ENCODE measurements at places on chromosomes 16 and 17.

GRCh38 chr16:70662991-70663523 lies 16.7 kb downstream of the IL34 start:
- DNase-seq = no peak

DNA sequence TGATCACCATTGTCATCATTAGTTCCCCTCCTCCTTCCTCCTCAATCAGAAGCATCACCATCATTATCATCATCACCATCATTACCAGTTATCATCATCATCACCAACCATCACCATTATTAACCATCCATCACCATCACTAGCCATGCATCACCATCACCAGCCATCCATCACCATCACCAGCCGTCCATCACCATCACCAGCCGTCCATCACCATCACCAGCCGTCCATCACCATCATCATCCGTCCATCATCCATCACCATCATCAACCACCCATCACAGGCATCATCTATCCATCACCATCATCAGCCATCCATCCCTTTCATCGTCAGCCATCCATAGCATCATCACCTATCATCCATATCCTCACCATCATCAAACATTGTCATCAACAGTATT lies 382.0 kb downstream of the CPPED1 start:
- DNase-seq = no peak

DNA sequence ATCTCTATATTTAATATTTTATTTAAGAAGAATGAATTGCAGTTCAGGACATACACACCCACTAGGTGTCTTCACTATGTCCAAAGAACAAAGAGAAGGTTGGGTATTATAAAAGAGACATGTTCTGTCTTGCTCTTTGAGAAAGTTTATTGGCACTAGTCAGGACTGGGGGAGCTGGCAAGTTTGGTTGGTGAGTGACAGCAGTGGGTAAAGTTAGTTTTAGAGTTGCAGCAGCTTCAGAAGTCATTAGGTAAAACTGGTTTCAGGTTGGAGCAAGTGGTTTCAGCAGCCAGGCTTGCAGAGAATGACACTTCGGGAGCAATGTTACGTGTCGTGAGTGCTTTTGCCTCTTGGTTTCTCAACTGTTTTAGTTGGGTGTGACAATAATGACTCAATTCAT lies 142.2 kb upstream of the HS3ST3A1 start:
- no peak for DNase-seq

GRCh38 chr17:13171790-13172189 lies 154.0 kb upstream of the ELAC2 start:
- DNase-seq = no peak

- no peak for DNase-seq
These were observed 525 bp downstream of the CD2BP2 start for GRCh38 chr16:30354423-30355143.

- no peak for DNase-seq
These were observed 161.5 kb downstream of the FOXL1 start for GRCh38 chr16:86739808-86740207.

DNA sequence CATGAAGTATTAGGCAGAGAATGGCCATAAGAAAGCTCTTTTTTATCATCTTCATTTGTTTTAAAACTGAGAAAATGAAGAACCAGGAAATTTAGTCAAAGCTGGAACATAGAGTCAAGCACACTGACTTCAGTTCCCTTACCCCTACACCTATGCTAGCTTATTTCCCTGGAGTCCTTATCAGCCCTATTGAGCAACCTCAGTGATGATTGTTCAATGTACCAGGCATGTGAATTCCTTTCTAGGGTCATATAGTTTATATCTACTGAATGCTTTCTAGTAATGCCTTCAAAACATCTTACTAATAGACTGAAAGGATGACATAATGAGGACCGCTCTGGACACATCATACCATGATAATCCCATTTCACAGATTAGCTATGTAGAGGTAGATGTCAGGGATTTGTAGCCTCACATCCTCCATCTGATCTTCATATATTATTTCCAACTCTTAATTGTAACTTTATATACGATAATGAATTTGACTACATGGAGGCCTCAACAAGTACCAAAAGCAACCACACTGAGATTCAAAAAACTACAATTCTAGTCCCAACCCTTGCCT lies 460.4 kb upstream of the DYNLRB2 start:
- DNase-seq = no peak

GRCh38 chr16:49859125-49859811 lies 3.4 kb upstream of the ZNF423 start:
- no peak for DNase-seq

DNA sequence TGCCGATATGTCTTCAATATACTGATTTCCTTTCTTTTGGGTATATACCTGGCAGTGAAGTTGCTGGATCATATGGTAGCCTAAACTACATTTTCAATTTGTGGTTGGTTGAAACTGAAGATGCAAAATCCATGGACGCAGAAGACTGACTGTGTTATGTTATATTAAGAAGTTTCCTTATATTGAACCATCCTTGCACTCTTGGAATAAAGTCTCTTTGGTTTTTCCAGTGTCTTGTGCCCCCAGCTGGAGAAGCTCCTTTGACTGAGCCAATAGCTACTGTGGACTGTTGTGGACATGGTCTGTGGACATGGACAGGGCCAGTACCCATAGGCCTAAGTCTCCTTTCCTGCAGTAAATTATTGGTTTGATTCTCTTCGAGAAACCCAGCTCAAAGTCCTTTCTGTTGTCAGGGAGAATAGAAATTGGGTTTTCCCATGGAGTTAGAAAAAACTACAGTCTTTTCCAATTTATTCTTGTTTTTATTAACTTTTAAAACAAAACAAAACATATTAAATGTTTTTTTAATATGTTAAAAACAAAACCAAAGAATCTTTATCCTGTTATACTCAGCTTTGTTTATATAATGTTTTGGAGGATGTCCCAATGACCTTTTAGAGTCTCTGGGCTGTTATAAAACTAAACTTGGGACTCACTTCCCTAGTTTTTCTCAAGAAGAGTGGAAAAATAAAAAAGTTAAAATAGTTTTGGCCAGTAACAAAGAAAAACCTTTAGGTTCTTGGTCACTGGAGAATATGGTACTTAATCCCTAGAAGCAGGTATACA lies 15.2 kb upstream of the IL34 start:
- DNase-seq = no peak

DNA sequence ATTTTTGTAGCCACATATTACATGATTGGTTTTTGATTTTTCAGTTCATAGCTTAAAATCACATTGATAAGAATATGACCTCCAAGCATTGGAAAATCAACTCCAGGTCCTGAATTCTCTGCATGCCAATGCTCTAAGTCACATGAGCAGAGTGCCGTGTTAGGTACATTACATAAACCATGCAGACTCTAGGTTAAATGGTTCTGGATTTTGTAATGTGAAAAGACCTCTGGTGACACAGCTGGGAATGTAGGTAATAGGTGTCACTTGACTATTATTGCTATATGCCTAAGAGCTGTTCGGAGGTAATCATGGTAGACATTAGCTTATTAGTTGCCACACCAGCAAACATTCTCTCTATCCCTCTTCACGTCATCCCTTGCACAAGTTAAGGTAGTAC lies 231.1 kb upstream of the SALL1 start:
- no peak for DNase-seq

DNA sequence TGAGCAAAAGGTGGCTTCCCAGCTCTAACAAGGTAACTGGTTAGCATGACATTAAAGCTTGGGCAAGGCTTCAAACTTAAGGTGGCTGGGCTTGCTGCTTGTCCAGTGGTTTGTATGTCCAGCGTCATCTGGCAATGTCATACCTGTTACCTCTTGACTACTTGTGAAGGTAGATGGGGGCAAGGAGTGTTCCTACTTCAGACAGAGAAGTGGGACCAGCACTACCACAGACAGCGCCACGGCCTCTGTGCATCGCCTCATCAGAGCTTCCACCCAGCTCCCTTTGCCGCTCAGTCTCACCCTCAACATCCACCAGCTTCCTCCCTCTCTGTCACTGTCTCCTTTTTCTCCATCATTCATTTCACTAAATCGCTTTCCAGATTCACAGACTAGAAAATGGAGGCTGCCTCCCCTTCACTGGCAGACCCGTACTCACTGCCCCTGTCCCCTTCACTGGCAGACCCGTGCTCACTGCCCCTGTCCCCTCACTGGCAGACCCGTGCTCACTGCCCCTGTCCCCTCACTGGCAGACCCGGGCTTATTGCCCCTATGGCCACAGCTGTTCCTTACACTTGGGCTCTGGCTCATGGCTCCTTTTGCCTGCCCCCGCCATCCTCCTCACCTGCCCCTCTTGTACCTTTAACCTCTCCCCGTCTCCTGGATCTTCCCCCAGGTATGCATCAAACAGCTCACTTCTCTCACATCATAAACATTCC lies 14.8 kb downstream of the CYB5D2 start:
- no peak for DNase-seq

GRCh38 chr17:1995907-1996799 lies 29.0 kb downstream of the RTN4RL1 start:
- DNase-seq = no peak

GRCh38 chr17:73541561-73541981 lies 102.7 kb downstream of the SDK2 start:
- DNase-seq = no peak

GRCh38 chr17:82239401-82239925 lies 10.6 kb downstream of the SLC16A3 start:
- no peak for DNase-seq

DNA sequence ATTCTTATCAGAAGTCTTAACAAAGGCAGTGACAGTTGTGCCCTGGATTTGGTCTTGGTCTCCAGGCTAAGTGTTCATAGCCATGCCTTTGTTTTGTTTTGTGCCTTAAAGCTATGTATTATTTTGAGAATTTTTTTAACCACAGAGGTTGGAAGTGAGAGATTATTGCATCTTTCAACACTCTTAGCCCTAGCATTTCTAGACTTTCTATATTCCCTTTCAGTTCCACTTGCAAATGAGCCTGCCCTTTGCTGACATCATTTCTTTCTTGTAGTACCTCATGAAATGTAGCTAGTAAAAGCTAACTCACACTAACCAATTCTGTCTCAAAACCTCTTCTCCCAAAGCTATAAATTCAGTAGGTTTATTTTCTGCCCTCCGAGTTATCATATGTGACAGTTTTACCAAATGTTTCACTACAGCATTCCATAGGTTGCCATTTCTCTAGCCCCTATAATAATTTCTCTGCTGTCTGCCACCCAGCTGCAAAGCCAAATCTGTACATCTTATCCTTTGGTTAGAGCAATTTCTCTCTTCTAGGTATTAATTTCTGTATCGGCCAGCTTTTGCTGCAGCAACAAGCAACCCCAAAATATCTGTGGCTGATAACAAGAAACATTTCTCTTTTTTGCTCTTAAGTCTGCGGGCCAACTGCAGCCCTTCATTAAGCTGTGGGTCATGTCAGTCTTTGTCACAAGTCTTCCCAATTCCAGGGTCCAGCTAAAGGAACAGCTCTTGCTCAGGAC lies 14.2 kb upstream of the CCL1 start:
- no peak for DNase-seq

GRCh38 chr17:70609566-70609965 lies 440.2 kb downstream of the KCNJ2 start:
- no peak for DNase-seq

DNA sequence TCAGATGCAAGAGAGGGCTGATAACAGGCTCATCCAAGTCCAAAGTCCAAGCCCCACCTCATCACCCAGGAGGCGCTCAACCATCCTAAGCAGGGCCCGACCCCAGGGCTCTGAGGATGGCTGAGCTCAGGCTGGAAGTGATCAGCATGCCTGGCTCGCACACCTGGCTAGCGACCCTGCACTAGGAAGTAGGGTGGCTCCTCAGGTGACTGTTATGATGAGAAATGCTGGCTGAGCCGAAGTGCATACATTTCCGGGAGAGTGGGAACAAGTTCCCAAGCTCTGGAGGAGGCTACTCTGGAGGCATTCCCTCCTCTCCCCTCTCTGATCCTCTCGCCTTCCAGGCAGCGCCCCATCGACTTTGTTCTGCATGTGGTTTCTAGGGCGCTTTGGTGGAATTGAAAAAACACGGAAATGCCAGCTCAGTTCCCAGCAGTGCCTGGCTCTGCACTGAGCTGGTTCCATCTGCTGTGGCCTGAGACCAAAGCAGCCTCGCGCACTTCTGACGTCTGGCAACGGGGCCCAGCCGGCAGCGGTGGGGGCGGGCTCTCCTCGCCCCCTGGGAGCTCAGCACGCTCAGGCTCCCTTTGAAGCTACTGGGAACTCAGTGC lies 130.3 kb downstream of the IRF8 start:
- DNase-seq = no peak

DNA sequence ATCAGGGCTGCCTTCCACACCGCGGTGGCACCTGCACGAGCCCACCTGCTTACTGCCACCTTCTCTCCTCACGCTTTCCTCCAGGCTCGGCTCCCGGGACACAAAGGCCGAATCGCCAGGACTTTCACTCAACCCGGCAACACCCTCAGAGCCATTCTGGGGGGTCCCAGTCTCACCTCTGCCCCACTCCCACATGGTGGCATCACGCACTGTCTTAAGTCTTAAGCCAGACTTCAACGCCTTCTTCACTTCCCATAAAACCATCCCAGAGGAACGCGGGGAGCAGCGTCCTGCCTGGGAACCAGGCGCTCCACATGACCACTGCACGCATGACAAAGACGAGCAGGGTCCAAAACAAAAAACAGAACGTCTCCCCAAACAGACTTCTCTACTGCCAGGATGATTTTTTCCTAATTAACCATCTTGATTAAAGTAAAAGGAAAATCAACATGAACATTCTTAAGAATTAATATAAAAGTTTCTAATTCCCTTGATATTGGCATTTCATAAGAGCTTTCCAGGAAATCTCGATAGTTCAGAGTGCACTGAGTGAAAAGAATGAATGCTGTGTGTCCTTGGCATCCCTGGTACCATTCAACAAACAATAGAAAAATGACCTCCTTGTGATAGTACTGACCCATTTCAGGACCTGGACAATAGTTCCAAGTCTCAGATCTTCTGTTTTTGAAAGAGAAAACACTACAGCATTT lies 2.6 kb downstream of the CANT1 start:
- DNase-seq = no peak

GRCh38 chr17:32141258-32141657 lies 1.0 kb upstream of the RHOT1 start:
- no peak for DNase-seq

DNA sequence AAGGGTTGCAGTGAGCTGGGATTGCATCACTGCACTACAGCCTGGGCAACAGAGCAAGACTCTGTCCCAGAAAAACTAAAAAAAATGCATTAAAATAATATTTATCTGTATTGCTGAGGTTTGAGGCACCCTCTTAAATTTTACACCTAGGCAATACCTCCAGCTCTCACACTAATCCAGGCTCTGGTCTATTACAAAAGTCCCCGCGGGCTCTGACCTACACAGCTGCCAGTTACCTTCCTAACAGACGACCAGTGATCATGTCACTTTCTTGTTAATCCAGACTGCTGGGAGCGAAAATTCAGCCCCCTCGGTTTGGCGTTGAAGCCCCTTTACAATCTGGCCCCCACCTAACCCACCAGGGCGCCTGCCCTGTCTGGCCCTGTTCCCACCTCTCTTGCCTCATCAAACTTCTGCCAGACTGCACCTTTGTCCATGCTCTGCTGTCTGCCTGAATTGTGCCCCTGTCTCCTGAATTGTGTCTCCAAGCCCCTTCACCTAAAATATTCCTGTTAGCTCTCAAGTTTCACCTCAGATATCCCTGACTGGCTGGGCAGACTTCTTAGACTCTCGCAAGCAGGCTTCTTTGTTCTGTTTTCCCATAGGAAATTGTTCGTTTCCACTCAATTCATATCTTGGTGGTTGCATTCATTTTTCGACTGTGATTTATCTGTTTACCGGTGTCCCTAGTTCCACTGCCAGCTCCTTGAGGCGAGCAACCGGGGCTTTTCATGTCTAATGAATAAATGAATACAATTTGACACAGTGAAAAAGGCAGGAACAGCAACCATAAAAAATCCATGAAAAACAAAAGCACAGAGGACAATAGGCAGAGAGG lies 65.9 kb downstream of the PITPNC1 start:
- DNase-seq = no peak
